ENCODE measurements at places on chromosomes 13 and 19. TPM values are rescaled to one million over a fixed set of nuclear protein-coding genes. Genes with fewer than 3 reads are reported as not detected.

The UQCR11 gene
- 777 TPM for polyA plus RNA-seq

The RELB gene
- 10.3 TPM for polyA plus RNA-seq

The ADAT3 gene
- polyA plus RNA-seq, result 6.1 TPM

The CEACAM4 gene
- not detected for polyA plus RNA-seq

The KRTDAP gene
- polyA plus RNA-seq, result not detected

The PINLYP gene
- 41.8 TPM for polyA plus RNA-seq

- DNase-seq, result no peak
These were observed 25.7 kb downstream of the CRYL1 start for GRCh38 chr13:20499986-20500385.

GRCh38 chr13:85197431-85197830 lies 601.8 kb downstream of the SLITRK6 start:
- no peak for DNase-seq

DNA sequence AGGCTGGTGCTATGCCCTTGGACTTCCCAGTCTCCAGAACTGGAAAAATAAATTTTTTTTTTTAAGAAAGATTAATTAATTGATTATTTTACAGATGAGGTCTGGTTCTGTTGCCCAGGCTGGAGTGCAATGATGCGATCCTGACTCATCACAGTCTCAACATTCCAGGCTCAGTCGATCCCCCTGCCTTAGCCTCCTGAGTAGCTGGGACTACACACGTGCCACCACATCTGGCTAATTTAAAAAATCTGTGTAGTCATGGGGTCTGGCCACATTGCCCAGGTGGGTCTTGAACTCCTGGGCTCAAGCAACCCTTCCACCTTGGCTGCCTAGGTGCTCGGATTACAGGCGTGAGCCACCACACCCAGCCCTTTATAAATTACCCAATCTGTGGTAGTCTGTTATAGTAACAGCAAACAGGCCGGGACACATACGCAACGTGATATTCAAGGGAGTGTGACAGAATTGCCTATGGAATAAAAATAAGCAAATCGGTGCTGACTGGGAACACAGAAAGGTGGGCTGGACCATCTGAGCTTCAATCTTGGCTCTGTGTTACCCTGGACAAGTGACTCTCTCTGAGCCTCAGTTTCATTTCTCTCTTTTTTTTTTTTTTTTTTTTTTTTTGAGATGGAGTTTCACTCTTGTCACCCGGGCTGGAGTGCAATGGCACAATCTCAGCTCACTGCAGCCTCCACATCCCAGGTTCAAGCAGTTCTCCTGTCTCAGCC lies 42.8 kb downstream of the PIN1 start:
- no peak for DNase-seq

GRCh38 chr19:10864538-10864899 lies 6.8 kb upstream of the CARM1 start:
- DNase-seq, result peak; percentile 93

DNA sequence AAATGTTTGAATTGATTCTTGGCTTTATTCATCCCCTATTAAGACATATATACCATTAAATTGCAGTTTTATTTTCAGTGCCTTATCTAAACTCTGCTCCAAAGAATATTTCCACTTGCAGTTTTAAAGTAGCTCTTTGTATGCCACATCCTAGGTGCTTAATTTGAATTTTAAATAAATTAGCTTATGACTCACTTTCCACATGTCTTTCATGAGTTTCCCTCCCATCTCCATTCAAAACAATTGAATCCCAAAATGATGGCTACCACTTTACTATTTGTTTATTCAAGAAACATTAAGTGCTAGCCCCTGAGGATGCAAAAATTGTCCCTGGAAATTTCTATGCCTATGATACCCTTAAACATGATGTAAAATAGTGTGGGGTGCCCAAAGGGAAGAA lies 19.5 kb downstream of the PCDH20 start:
- DNase-seq, result no peak

- no peak for DNase-seq
These were observed 19.2 kb downstream of the EPN1 start for GRCh38 chr19:55694241-55694655.

DNA sequence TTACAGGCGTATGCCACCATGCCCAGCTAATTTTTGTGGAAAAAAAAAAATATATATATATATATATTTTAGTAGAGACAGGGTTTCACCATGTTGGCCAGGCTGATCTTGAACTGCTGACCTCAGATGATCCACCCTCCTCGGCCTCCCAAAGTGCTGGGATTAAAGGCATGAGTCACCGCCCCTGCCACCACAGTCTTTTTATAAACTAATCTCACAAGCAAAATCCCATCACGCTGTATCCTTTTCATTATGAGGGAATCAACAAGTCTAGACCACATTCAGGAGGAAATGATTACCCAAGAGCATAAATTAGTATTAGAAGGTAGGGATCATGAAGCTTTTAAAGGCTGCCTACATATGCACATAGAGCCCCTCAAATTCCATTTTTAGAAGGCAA lies 210.6 kb upstream of the NBEA start:
- no peak for DNase-seq
